Fibroblast of the aortic adventitia (primary cell): ENCODE measurements at places on chromosomes 1 and 21.

- DNase-seq, result no peak
Measured at GRCh38 chr21:36188937-36189336, 32.3 kb downstream of the DOP1B start.

- DNase-seq, result peak; percentile 66
Measured at GRCh38 chr1:210448297-210448892, 119.7 kb downstream of the HHAT start.

- DNase-seq, result no peak
Measured at GRCh38 chr1:46400421-46400820, 6.3 kb downstream of the FAAH start.

GRCh38 chr1:162498496-162498810 is 835 bp downstream of the UHMK1 start:
- DNase-seq, result no peak

DNA sequence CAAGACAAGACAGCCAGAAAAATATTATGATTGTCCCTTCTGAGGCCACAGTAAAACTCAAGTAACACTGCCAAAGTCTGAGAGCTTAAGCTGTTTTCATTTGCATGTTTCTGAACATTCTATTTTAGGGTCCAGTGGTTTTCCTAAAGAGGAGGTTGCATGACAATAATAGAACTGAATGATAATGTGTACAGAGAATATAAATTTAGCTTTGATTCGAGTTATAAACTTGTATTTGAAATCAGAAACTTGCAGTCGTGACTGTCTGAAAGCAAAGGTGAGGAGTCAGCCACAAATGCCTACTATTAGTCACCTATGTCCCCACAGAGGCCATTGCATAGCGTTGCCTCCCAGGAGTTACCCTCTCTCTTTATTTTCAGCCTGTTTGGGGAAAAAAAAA is 363.1 kb upstream of the ADGRL2 start:
- DNase-seq, result no peak

DNA sequence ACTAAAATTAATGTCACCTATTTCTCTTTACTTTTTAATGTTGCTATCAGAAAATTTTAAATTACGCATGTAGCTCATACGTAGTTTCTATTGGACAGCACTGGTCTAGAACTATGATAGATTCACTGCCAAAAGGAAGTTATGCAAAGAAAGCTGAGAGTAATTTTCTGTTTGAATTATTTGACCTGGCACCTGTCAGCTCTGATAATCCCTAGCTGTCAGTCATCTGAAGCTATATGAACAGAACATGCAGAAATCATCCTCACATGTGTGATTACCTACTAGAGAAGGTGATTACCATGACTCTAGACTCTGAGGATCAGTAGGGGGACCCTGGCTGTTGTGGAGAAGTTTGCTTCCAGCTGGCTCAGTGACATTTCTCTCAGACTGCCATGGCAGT is 40.8 kb downstream of the F5 start:
- DNase-seq, result no peak

DNA sequence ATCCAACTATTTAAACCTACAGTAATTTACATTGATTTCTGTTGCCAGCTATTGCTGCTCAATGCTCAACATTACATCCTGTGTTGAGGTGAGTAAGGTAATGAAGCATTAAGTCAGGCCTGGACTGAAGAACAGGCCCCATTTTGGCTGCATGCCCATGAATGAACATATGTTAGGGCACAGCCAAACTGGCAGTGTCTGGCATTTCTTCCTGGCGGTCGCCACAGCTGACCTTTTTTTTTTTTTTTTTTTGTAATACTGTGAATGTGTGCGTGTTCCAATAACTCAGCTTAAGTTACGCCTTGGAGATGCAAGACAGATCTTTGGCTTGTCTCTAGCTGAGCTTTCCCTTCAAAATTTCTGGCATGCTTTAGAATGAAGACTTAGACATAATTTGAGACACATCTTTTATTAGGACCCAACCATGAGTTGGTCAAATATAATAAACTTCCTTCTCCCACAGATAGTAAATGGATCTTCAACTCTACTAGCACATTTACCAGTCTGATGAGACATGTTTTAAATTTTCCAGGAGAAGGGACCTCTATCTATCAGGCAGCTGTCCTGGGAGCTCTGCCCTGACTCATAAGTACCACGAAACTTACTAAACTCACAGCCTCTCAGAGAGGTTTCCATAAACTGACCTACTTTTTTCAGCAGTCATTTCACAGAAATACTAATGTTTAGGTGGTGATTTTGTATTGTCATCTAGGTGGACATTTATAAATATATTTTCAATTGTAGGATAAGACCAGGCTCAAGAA is 341.1 kb upstream of the RUNX1 start:
- DNase-seq, result peak; percentile 45
